ENCODE measurements at places on chromosomes 2 and 18.

DNA sequence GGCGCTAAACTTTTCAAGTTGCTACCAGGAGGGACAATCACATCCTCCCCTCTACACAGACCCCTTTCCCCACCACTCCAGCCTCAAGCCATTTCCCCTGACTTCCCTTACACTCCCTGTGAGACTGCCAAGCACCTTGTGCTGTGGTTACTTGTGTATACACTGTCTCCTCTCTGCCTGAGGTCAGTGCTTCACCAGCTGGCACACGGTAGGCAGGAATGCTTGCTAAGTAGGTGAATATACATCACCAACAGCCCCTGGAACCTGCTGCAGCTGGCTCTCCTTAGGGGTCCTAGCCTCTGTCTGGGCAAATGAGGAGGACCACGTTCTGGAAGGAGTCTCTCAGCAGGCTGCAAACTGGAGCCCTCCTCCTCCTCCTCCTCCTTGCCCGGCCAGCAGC lies 38.3 kb upstream of the ACAA2 start:
- DNase-seq = no peak

- no peak for DNase-seq
Observed at GRCh38 chr2:130183512-130184373, 1.7 kb downstream of the MZT2B start.

- peak; percentile 52 for DNase-seq
Observed at GRCh38 chr2:199811346-199811745, 39.6 kb downstream of the FTCDNL1 start.

- DNase-seq = no peak
Observed at GRCh38 chr18:55320424-55321264, 267.3 kb downstream of the TCF4 start.

DNA sequence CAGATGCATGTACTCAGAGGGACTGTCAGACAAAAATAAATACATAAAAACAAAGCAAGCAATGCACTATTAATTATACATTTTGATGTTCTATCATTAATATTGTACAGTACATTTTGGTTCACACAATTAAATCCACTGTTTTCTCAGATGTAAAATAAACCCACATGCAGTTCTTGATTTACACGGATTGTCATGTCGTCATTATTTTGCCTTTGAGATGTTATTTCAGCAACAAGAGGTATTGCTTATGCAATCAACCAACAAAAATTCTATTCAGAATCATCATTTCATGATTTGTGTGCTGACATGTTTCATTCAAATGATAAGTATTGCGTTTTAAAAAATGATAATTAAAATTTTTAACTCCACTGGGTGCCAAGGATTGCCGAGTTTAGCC lies 79.2 kb downstream of the TSHZ1 start:
- DNase-seq = no peak

GRCh38 chr2:158779621-158780020 lies 15.5 kb upstream of the DAPL1 start:
- DNase-seq = no peak

- DNase-seq = no peak
Observed at GRCh38 chr2:24011250-24012104, 1.6 kb downstream of the MFSD2B start.

- no peak for DNase-seq
Observed at GRCh38 chr2:236632295-236633218, 62.9 kb downstream of the ACKR3 start.

Measured in inflammatory macrophage treated with lipopolysaccharide for 4 hours (primary cell).